Osteocyte (in vitro differentiated cells): ENCODE measurements at places on chromosomes 6 and 20. TPM values are rescaled to one million over a fixed set of nuclear protein-coding genes. Genes with fewer than 3 reads are reported as not detected.
A peak's percentile ranks its signal among the peaks of the same experiment; 100 is the strongest.

- H3K36me3 ChIP-seq: no peaks in the 10 kb centered on the region
- no peak overlapping the region for H3K27ac ChIP-seq
- H3K27me3 ChIP-seq: peaks cover 44% of the 10 kb centered on the region
- H3K4me1 ChIP-seq: no peaks in the 10 kb centered on the region
- DNase-seq: no peak
These were observed 46.0 kb upstream of the IL17A start for GRCh38 chr6:52139985-52140680.

Gene MYB
- total RNA-seq: 0.83 and 0.86 TPM in 2 replicates

DNA sequence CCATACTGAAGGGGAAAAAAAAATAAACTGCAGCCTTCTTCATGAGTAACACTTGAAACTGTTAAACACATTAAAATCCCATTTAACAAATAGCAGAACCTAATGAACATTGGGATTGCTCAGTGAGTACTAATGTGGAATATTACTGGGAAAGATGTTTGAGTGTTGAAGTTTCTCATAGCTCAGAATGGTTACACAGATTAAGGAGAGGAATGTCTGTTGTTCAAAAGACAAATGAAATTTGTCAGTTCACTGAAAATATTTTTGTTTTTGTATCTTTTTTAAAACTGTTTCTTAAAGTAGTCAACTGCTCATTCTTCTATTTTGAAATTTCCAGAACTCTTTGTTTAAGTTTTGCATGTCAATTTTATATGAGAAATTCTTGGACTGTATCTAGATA, 374.3 kb downstream of the LAMA2 start:
- peaks cover under 1% of the 10 kb centered on the region for H3K4me1 ChIP-seq
- H3K36me3 ChIP-seq: no peaks in the 10 kb centered on the region
- no peak overlapping the region for H3K4me3 ChIP-seq
- no peak overlapping the region for H3K27ac ChIP-seq
- DNase-seq: no peak
- peaks cover 35% of the 10 kb centered on the region for H3K27me3 ChIP-seq

DNA sequence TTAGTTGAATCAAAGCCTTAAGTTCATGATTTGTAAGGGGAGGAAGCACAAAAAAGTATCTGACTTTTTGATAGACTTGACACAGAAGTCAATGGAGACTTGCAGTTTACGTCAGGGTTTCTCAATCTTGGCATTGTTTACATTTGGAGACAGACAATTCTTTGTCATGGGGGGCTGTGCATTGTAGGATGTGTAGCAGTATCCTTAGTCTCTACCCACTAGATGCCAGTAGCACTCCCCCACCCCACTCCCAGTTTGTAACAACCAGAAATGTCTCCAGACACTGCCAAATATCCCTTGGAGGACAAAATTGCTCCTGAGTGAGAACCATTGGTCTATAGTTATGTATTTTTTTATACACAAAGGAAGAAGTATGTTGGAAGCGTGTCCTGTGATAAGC, 434.1 kb downstream of the RFPL4B start:
- H3K4me3 ChIP-seq: no peak overlapping the region
- no peaks in the 10 kb centered on the region for H3K27me3 ChIP-seq
- peaks cover 28% of the 10 kb centered on the region for H3K4me1 ChIP-seq
- DNase-seq: no peak
- H3K36me3 ChIP-seq: peaks cover 12% of the 10 kb centered on the region
- peak overlapping the region; percentile 87 for H3K27ac ChIP-seq

- H3K4me1 ChIP-seq: peaks cover 51% of the 10 kb centered on the region
- H3K27ac ChIP-seq: peak overlapping the region; percentile 97
- no peak overlapping the region for H3K4me3 ChIP-seq
- H3K36me3 ChIP-seq: peaks cover 4% of the 10 kb centered on the region
These were observed 564.8 kb downstream of the RFPL4B start for GRCh38 chr6:112911959-112912358.

GRCh38 chr6:25061289-25061936, 125.7 kb upstream of the RIPOR2 start:
- peaks cover 2% of the 10 kb centered on the region for H3K36me3 ChIP-seq
- H3K4me3 ChIP-seq: no peak overlapping the region
- no peaks in the 10 kb centered on the region for H3K27me3 ChIP-seq

Gene GCM1
- not detected in 2 replicates for total RNA-seq

DNA sequence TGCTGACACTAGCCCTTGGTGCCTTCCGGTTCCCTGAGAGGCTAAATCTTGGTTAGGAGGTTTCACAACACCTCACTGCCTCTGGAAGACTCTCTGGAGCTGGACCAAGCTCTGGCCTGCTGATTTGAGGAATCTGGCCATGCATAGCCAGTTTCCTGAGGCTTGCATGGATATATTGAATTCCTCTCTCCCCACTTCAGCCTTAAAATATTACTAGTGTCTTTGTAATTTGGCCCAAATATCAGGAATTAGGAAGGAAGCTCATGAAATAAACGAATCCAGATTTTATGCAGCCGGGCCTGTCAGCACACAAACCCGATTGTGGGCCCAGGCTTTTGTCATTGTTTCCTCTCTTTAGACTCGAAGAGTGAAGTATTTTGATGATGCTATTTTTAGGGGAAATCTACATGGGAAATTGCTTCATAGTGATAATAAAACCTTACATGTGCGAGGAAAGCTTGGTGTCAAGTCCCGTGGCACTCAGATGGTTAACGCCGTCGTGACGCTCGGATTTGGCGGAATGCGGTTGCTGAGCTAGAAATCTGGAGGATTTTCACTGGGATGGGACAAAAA, 144.4 kb downstream of the PHACTR3 start:
- no peak for DNase-seq
- H3K27ac ChIP-seq: no peak overlapping the region
- no peaks in the 10 kb centered on the region for H3K4me1 ChIP-seq

Gene TREM1
- not detected in 2 replicates for total RNA-seq

Gene NCOA5
- 29.8 and 39.0 TPM in 2 replicates for total RNA-seq

GRCh38 chr6:42131531-42131930, 10.9 kb downstream of the C6orf132 start:
- H3K27me3 ChIP-seq: no peaks in the 10 kb centered on the region
- no peak for DNase-seq
- peak overlapping the region; percentile 85 for H3K27ac ChIP-seq
- H3K36me3 ChIP-seq: no peaks in the 10 kb centered on the region
- no peak overlapping the region for H3K4me3 ChIP-seq

- DNase-seq: no peak
- no peak overlapping the region for H3K4me3 ChIP-seq
- peaks cover 25% of the 10 kb centered on the region for H3K27me3 ChIP-seq
- H3K27ac ChIP-seq: no peak overlapping the region
- H3K36me3 ChIP-seq: no peaks in the 10 kb centered on the region
These were observed 218.8 kb upstream of the RNF24 start for GRCh38 chr20:4234128-4234527.

- peaks cover 10% of the 10 kb centered on the region for H3K36me3 ChIP-seq
- H3K27me3 ChIP-seq: no peaks in the 10 kb centered on the region
- no peak overlapping the region for H3K4me3 ChIP-seq
- no peak overlapping the region for H3K27ac ChIP-seq
These were observed 11.2 kb downstream of the LYRM4 start for GRCh38 chr6:5249451-5250122.

DNA sequence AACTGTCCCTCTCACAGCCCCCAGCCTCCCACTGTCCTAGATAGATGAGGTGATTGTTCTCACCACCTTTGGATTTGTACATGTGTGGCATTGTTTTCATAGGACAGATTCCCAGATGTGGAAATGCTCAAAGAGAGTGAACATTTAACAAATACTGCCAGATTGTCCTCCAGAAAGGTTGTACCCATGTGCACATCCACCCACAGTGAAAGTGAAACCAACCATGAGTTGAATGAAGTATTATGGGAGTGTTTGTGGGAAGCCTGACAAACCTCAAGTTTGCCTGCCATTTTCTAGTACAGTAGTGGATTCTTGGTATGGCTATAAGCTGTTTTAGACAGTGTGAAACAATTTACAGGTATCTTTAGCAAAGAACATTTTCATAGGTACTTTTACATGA, 42.7 kb downstream of the ANKRD6 start:
- no peaks in the 10 kb centered on the region for H3K27me3 ChIP-seq
- H3K36me3 ChIP-seq: no peaks in the 10 kb centered on the region
- peaks cover 12% of the 10 kb centered on the region for H3K4me1 ChIP-seq

Gene ARMH2
- total RNA-seq: not detected in 2 replicates

Gene TREML1
- total RNA-seq: not detected in 2 replicates

DNA sequence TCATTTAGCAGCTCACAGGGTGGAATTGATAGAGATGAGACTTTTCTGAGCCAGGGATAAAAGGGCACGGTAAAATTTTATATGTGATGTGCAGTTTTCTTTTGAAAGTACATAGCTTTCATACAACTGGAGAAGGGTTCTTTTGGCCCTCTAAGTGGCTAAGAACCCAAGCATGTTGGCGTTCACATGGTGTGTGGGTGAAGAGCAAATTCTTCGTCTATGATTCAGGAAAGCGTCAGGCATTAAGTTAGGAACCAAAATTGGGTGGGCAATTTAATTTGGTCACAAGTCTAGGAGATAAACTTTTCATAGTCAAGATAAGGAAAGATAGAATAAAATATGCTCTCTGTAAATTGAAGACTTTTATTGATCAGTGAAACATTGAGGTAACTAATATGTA, 153.9 kb downstream of the UTRN start:
- no peak overlapping the region for H3K4me3 ChIP-seq
- no peak overlapping the region for H3K27ac ChIP-seq
- no peak for DNase-seq
- H3K4me1 ChIP-seq: peaks cover 9% of the 10 kb centered on the region
- peaks cover 58% of the 10 kb centered on the region for H3K36me3 ChIP-seq

Gene DZANK1
- 1.9 and 2.4 TPM in 2 replicates for total RNA-seq

DNA sequence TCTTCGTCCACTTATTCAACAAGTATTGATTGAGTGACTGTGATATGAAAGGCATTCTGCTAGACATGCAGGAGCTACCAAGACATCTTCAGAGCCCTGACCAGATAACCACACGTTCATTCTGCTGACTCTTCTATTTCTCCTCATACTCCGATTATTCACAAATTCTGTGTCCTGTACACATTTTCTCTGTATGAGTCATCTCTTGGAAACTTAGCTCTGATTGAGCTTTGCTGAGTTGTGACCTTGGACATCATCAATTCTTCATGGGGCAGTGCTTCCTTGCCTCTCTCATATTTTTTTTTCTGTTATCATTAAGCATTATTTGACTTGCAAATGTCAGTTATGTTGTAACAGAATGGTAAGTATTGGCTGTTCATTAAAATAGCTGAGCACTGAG, 351.6 kb upstream of the CNR1 start:
- no peaks in the 10 kb centered on the region for H3K36me3 ChIP-seq
- no peaks in the 10 kb centered on the region for H3K4me1 ChIP-seq
- H3K27me3 ChIP-seq: no peaks in the 10 kb centered on the region
- DNase-seq: no peak
- H3K27ac ChIP-seq: no peak overlapping the region
- no peak overlapping the region for H3K4me3 ChIP-seq

DNA sequence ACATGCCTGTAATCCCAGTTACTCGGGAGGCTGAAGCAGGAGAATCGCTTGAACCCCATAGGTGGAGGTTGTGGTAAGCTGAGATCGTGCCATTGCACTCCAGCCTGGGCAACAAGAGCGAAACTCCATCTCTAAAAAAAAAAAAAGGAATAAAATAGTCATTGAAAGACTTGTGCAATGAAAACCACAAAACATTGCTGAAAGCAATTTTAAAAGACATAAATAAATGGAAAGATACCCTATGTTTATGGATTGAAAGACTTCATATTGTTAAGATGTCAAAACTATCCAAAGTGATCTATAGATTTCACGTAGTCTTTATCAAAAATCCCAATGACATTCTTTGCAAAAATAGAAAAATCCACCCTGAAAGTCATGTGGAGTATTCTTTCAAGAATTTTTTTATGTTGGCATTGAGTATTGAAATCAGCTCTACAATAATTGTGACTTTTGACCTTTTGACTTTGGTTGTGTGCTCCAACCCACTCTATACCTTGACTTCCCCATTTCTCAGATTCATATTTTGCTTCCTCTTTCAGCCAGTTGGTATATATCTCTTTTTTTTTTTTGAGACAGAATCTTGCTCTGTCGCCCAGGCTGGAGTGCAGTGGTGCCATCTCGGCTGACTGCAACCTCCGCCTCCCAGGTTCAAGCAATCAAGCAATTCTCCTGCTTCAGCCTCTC, 45.5 kb upstream of the SLC23A2 start:
- no peak overlapping the region for H3K27ac ChIP-seq
- H3K27me3 ChIP-seq: peaks cover 27% of the 10 kb centered on the region
- DNase-seq: no peak
- no peak overlapping the region for H3K4me3 ChIP-seq
- no peaks in the 10 kb centered on the region for H3K36me3 ChIP-seq

Gene OR11A1
- total RNA-seq: not detected in 2 replicates

DNA sequence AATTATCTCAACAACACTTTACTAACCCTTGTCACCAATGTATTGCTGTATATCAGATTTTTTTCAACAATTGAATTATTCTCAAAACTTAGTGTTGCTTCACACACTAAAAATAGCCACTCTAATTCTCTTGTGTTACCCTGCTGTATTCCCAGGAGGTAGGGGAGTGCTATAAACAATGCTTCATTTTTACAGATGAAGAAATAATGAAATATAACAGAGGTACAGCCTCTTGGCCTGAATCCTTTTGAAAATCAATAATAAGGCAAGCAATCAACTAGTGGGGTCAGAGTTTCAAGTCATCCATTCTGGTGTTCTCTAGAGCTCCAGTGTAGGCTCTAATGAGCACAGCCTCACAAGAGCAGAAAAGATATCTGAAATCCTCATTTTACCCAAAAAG, 10.9 kb downstream of the HIVEP2 start:
- no peak for DNase-seq
- H3K4me1 ChIP-seq: peaks cover 45% of the 10 kb centered on the region
- H3K4me3 ChIP-seq: no peak overlapping the region
- no peaks in the 10 kb centered on the region for H3K27me3 ChIP-seq
- H3K36me3 ChIP-seq: peaks cover 7% of the 10 kb centered on the region

DNA sequence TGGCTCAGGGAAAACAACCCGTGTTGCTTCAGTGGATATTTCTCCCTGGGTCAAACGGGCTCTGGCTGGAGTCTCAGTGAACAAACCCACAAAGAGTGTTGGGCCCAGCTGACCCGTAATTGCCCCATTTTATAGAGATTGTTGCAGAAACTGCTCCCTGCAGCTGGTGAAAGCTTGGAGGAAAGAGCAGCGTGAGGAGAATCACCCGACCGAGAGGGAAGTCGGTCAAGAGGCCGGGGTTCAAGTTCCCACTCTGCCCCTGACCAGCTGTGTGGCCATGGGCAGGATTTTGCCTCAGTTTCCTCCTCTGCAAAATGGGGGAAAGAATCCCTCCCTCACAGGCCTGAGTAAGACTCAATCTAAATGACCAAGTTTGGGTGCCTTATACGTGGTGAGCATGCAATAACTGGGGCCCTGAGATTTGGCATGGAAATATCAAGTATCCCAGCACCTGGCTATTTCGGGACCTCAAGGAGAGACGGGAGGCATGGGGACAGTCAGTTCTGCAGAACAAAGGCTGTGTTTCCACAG, 1.7 kb upstream of the TGM2 start:
- no peaks in the 10 kb centered on the region for H3K36me3 ChIP-seq
- no peaks in the 10 kb centered on the region for H3K27me3 ChIP-seq
- no peak for DNase-seq
- no peak overlapping the region for H3K4me3 ChIP-seq
- peak overlapping the region; percentile 86 for H3K27ac ChIP-seq

- no peaks in the 10 kb centered on the region for H3K36me3 ChIP-seq
- H3K27me3 ChIP-seq: peaks cover 11% of the 10 kb centered on the region
- H3K27ac ChIP-seq: no peak overlapping the region
- DNase-seq: no peak
- H3K4me3 ChIP-seq: no peak overlapping the region
These were observed 188.8 kb downstream of the BACH2 start for GRCh38 chr6:90107771-90108282.
